ENCODE measurements at places on chromosomes 7 and 10. TPM values are rescaled to one million over a fixed set of nuclear protein-coding genes. Genes with fewer than 3 reads are reported as not detected.

DNA sequence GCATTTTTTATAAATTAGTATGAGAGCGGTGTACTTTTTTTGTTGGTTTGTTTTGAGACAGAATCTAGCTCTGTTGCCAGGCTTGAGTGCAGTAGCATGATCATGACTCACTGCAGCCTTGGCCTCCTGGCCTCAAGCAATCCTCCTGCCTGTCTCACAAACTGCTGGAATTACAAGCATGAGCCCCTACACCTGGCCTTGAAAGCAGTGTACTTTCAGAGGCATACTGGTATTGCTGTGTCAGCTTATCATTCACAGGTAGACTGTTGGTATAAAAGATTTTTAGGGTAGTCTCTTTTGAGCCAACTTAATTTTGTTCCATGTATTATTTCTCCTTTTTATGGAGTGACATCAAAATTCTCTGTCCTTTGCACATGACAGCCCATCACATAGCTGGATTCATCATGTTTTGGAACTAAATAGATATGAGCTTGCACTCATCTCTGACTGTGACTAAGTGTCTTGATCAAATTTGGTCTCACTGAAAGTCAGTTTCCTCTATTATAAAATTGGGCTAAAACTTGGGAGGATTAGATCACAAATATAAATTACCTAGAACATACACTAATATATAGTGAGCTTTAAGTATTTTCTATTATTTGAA is 12.4 kb downstream of the GNAT3 start:
- DNase-seq: peak; percentile 44

GRCh38 chr7:127594490-127594889 is 954 bp downstream of the FSCN3 start:
- DNase-seq: no peak

The ZNF479 gene
- not detected for total RNA-seq

The NUDT13 gene
- 2.5 TPM for total RNA-seq

- DNase-seq: no peak
Measured at GRCh38 chr7:12094365-12094921, 116.7 kb upstream of the TMEM106B start.

The EVX1 gene
- 5.6 TPM for total RNA-seq

The NEUROG3 gene
- not detected for total RNA-seq

- peak; percentile 64 for DNase-seq
Measured at GRCh38 chr7:130990178-130990832, 256.3 kb upstream of the KLF14 start.

All from ureter (tissue), 1 donor.